ENCODE measurements at places on chromosomes 7 and 10.

DNA sequence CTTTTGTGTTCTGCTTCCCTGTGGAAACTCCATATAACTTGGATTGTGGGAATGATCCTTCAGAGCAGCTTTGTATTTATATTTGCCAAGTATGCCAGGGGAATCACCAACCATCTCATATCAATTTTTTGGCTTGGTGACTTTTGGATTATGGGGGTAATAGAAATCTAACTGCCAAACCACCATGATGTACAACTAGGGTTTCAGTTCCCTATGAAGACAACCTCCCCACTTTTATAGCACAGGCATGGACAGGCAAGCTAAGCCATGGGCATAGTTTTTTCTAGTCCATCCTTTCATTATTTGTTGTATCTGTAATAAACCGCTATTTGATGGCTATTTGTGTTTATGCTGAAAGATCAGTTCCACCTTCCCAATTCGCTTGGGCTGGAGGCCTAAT, 17.7 kb downstream of the NPY start:
- DNase-seq = no peak

DNA sequence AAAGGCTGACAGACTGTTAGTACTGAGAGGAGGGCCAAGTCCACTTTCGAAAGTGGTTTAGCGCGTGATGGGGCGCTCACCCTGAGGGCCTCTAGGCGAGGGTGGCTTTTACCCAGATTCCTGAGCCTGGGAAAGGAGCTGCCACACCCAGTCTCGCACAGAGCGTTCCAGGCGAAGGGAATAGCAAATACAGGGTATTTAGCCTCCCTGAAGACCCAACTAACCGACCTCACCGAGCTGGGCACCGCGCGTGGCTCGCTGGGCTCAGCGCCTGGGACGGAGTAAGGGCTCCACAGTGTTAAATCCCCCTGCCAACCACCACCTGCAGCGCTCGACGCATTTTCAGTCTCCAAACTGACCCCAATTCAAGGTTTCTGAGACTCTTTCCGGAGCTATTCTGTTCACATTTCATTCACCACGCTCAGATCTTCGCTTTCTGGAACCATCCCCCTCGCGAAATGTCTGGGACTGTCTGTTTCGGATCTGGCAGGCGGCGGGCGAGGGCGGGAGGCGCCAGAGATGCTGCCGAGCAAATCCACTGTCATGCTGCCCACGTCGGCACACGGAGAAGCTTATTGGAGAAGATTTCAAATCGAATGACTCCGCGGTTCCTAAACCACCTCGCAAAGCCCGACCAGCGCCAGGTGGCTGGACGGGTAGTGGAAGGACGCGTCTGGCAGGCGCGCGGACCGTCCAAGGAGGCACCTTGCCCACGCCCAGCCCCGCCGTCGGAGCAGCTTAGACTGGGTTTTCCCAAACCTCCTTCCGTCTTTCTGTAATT, 1.4 kb upstream of the OSBPL3 start:
- peak; percentile 20 for DNase-seq

DNA sequence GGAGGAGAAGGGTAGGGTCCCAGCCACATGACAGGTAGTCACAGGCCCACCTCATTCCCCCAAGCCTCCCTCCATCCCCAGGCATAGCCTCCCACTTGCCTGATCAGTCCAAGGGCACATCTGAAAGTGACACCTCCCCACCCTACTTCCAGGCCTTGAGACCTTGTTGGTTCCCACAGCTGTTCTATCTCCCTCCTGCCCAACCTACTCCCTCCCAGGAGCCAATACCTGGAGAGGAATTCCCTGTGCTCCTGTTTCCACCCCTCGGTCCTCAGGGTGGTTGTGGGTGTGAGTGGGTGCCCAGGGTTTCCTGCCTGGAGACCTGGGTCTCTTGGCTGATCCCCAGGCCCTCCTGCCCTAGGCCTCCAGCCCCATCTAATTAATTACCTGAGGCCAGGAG, 11.6 kb upstream of the IMPDH1 start:
- no peak for DNase-seq

- no peak for DNase-seq
Measured at GRCh38 chr10:124550293-124551034, 88.8 kb downstream of the LHPP start.

GRCh38 chr7:87058744-87059524, 520 bp downstream of the ELAPOR2 start:
- peak; percentile 39 for DNase-seq

GRCh38 chr7:66883716-66884115, 37.3 kb upstream of the TMEM248 start:
- DNase-seq = no peak

DNA sequence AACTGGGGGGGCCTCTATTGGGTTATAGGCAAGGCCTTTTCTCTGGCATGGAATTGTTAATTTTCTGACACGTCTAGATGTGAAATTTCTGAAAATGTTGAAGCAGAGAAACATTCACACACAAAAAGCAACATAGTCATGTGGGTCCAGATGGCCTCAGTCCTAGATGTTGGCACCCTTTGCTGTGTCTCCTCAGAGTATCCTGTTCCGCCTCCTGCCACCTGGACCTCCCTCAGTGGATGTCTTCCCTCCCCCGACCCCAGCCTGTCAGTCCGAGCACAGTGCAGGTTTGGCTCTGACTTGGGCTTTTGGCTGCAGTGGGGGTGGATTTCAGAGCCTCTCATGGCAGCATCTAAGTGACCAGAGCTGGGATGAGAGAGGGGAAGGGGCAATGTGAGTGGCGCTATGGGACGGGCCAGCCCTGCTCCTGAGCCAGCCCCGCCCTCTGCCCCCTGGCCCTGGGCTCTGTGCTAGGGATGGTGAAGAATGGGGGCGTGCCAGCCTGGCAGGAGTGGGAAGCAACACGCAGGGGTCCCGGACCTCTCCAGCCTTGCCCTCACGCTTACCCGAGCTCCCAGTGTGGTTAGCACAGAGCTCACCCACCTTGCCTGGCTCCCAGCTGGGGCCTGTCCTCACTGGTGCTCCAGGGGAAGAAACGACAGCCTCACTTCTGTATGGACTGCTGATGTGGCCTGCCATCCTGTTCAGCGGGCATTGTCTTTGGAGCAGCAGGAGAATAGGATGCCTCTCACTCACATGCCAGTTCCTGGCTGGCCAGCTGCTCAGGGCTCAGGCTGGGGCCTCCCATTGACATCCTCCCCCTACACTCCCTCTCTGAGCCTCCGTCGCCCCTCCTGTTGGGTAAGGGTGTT, 6.2 kb downstream of the ATP6V0E2 start:
- DNase-seq = no peak

DNA sequence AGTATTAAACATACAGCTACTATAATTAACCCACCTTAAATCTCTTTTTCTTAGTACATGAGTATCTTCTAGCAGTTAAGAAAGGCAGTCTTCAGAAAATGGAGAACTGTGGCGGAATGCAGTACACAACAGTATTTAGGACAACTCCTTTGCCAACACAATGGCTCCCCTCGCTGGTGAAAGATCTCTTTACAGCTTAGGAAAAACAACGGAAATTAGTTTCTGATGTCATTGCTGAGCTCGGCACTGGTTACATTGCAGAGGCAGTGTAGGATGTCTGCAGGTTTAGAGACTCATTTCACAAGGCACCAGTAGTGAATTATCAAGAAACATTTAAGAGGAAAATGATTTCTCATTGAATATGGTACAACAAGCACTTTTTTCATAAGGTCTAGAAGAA, 43.4 kb downstream of the GLRX3 start:
- peak; percentile 93 for DNase-seq

DNA sequence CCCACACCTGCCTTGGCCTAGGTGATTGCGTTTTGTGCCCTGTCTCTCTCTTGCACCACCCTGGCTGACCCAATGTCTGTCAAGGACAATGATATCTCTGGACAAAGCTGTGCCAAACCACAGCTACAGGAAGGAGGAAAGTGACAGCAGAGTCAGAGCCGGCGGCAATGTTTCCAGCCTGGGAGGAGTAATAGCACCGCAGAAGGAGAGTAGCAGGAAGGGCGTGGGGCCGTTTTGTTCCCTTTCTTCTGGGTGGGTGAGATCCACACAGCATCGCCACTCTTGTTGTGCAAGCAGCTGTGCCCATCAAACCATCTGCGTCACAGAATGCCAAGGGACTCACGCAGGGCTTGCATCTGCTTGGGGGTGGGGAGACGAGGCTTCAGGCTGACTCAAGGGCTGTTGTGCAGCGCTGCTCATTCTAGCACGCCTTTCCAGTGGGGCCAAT, 341.6 kb upstream of the AUTS2 start:
- DNase-seq = no peak

- peak; percentile 84 for DNase-seq
Measured at GRCh38 chr10:21497177-21497807, 28.2 kb downstream of the SKIDA1 start.

DNA sequence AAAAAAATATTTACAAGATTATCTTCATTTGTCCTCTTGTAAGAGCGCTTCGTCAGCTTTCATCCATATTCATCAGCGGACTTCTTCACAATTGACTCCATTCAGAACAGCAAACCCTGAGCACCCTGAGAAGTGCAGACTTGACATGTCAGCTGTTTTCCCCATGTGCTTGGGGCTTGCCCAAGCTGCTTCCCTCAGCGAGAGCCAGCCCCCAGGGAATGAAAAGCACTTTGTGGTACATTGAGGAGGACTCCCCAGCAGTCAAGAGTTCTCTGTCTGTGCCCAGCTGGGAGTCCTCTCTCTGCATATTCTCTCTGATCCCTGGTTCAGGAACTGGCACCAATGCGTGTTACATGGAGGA, 22.7 kb downstream of the HKDC1 start:
- no peak for DNase-seq

GRCh38 chr7:101519324-101520023, 109.6 kb downstream of the MYL10 start:
- no peak for DNase-seq

DNA sequence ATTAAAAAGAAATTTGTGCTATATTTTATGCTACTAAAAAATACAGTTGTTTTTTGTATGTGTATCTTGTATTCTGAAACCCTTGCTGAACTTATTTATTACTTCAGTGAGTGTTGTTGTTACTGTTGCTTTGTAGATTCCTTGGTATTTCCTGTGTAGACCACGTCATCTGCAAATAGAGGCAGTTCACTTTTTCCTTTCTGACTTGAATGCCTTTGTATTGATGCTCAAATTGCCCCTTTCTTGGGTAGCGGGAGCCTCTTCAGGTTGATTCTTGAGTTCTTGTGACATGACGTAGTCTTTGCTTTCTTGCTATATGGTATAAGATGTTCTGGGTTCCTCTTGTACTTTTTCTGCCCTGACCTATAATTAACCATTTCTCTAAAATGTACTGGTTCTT, 504.1 kb downstream of the SDK1 start:
- DNase-seq = no peak

DNA sequence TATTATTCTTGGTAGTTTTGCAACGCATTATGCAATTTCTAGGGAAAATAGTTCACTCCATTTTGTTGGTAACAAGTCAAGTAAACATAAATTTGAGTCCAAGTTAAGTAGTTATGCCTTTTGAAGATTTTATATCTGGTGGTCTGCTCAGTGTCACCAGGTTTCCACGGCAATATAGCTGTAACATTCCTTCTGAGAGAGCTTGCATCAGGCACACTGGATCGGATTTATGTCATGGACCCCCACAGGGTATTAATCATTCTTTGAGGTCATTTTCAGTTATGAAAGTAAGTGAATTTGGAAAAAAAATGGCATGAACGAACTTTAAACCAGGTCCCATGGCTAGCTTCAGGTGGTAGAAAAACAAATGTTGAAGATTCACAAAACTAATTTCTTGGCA, 136.3 kb downstream of the POLR1F start:
- DNase-seq = no peak

DNA sequence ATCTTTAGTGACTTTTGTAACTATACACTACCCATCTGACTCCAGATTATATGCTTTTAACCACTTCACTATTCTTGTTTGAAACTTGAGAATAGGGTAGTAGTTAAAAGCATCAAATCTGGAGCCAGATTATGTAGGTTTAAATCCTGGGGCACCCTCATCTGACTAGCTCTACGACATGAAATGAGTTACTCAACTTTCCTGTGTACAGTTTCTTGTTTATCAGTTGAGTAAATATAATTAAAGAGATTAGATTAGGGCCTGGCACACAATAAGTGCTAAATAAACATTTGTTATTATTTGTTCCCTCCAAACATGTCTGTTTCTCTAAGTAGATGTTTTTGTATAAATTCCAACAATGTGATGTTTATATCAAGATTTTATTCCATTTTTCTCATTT, 485.3 kb upstream of the LRRTM3 start:
- DNase-seq = no peak

DNA sequence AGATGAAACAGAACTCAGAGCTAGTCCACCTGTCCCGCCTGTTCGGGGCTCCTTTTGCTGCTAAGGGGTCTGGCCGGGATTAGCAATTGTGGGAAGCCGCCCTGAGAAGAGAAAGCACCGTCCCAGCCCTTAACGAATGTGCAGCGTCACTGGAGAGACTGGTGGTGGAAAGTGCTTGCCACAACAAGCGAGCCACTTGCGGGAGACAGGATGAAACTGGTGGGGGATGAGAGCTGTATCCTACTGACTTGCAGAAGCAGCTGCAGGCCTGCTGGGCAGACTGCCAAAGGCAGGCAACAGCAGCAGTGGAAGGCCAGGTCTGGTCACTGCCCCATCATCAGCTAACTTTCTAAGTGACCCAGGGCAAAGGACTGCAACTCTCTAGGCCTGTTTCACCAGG, 95.4 kb downstream of the FAM53B start:
- peak; percentile 75 for DNase-seq

DNA sequence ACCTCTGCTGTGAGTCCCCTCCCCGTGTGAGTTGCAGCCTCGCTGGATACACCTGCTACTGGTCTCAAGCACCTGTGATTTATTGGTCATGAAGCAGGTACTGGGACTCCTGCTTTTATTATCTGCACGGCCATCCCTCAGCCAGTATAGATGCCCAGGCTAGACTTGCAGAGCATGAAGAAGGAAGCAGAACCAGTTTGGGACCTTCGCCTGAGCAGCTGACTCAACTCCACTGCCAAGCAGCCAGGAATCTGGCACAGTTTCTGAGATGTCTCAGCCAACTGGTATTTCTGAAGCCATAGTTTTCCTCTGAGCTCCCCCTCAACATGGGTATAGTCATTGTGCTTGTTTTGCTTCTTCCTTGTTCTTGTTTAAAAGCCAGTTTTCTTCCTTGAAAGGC, 28.0 kb upstream of the SLC39A12 start:
- no peak for DNase-seq

GRCh38 chr10:45380903-45381620, 7.0 kb downstream of the ALOX5 start:
- DNase-seq = no peak

- no peak for DNase-seq
Measured at GRCh38 chr7:115693779-115694178, 336.8 kb downstream of the TFEC start.

- DNase-seq = no peak
Measured at GRCh38 chr10:13709931-13710650, 123.3 kb downstream of the PRPF18 start.

GRCh38 chr10:91340613-91341362, 69.4 kb upstream of the HECTD2 start:
- no peak for DNase-seq

GRCh38 chr10:61629576-61629975, 33.2 kb upstream of the CABCOCO1 start:
- no peak for DNase-seq
